NCI-H1092 treated with DMSO at 0.1 percent for 48 hours (cell line): ENCODE measurements at places on chromosomes 11 and 22.

GRCh38 chr11:68312117-68312779 lies at the start of gene LRP5:
LRP5 (plus strand) TSS chr11:68312591; CDS start chr11:68312715, 124 bp downstream.
- no peak for DNase-seq

- DNase-seq = peak; percentile 95
Observed at GRCh38 chr11:114076921-114077331, 17.4 kb downstream of the ZBTB16 start.

DNA sequence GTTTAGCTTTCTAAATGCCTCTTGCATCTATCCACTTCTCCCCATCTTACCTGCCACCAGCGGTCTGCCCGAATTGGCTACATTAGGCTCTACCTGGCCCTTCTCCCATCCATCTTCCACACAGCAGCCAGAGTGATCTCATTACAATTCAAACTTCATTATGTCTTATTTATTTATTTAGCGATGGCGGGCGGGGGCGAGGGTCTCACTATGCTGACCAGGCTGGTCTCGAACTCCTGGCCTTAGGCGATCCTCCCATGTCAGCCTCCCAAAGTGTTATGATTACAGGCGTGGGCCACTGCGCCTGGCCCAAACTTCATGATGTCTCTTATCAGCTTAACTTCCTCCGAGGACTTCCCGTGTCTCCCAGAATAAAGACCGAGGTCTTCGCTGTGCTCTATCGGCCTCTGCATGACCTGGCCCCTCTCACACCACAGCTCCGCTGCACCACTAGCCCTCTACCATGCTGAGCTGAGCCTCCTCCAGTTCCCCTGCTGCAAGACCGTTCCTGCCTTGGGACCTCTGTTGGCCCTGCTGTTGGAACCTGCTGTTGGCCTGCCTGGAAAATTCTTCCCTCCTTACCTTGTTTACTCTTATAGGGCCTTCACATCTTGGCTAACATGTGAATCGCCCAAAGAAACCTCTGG lies 870 bp upstream of the CTTN start:
- DNase-seq = peak; percentile 70

DNA sequence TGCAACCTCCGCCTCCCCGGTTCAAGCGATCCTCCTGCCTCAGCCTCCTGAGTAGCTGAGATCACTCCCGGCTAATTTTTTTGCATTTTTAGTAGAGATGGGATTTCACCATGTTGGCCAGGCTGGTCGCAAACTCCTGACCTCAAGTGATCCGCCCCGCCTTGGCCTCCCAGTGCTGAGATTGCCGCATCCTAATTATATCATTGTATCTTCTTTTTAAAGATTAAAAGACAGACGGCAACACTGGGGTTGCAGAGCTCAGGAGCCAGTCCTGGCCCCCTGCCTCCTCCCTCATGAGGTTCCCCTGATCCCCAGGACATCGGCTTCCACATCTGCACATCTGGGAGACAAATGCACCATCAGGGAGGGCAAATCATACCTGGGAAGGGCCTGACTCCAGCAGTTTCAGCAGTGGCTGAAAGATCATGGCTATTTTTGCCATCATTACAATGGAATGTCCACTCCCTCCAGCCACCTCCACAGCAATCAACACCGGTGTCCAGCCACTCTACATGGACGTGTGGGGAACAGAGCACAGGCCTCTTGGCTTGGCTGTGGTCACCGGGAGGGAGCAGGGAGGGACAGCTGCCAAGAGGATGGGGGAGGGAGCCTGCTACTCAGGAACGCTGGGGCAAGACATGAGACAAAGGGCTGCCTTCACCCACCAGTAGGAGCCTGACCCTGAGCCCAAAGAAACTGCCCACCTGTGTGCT lies 9.2 kb upstream of the CELSR1 start:
- no peak for DNase-seq

DNA sequence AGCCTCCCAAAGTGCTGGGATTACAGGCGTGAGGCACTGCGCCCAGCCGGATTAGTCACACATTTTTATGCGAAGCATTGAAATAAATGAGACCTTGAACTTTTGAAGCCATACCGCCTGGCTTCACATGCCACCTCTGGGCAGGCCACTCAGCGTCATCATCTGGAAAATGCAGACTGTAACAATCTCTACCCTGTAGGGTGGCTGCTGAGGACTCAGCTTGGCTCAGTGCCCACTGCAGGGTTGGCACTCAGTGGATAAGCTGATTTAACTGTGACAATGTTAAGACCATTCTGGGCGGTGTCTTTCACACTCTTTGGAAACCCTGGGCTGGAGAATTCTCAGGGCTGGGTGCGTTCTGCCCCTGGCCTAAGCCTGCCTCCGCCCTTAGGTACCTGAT lies 8.5 kb downstream of the SH3BP1 start:
- DNase-seq = no peak

DNA sequence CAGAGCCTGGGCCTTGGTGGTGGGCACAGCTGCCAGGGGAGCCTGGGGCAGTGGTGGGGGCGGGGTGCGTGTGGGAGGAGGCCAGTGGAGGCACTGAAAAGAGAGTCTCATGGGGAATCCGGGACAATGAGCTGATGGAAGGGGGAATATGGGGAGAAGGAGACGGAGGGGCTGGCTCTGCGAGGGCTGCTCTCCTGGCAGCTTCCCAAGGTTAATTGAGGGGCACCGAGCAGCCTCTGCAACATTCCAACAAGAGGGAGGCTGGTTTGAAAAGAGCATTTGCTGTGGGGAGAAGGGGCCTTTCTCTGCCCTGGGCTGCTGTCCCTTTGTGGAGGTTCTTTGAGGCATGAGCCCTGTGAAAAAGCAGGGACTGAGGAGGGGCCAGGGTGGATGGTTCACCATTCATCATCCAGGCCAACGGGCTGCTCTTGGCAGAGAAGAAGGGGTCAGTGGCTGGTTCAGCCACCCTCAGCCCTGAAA lies 9.4 kb upstream of the IGSF9B start:
- peak; percentile 67 for DNase-seq

DNA sequence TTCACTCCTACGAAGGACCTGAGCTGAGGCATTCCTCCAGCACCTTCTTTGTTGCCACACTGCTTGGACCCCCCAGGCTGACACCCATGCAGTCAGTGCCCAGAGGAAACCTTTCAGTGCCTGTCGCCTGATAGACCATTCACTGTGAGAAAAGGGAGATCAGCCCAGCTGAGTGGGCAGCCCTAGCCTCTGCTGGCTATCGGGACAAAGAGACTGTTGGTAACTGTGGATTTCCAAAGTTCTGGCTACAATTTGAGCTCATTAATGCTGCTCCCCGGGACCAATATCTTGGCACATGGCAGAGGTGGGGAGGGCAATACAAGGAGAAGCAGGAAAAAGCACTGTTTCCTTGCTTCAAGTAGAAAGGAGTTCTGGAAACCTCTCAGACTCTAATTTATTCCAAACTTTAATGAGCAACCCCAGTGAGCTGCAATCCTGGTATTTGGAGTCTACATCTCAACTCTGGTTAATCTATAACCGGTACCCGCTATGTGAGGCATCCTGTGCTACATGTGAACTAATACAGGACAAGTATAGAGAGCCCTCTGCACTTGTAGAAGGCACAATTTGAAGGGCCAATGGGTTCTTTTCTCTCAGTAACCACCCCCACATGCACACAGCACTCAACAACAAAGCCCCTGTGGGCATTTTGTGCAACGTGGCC lies 200.7 kb upstream of the NCAM1 start:
- no peak for DNase-seq

- DNase-seq = no peak
Observed at GRCh38 chr11:3221408-3222002, 2.9 kb upstream of the MRGPRG start.

GRCh38 chr11:75077316-75077715 lies 19.4 kb downstream of the OR2AT4 start:
- no peak for DNase-seq
